Prostate gland (tissue), 2 donors: ENCODE measurements at places on chromosomes 5 and 9.

- no peak for DNase-seq
Observed at GRCh38 chr5:154285661-154286408, 95.3 kb downstream of the GALNT10 start.

DNA sequence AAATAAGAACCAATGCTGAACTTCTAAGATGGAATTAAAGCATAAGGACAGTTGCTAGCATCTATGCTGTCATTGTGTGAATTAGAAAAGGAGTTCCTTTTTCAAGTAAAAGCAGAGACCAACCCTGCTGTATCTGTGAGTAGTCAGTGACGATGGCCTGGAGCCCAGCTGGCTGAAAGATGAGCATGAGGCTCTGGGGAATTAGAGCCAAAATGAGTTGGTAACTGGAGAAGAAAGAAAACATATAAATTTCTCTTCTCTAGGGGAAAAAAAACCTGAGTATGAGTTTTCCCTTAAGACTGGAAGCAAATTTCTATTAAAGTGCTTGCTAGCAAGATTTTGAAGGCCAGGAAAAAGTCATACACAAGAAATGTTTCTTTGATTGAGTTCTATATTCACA is 1.6 kb upstream of the SPZ1 start:
- DNase-seq = no peak

- DNase-seq = no peak
Observed at GRCh38 chr9:115071176-115071575, 46.8 kb downstream of the TNC start.

GRCh38 chr5:158079097-158079496 is 220.2 kb upstream of the CLINT1 start:
- DNase-seq = no peak

- no peak for DNase-seq
Observed at GRCh38 chr5:101278917-101279316, 375.8 kb upstream of the ST8SIA4 start.

DNA sequence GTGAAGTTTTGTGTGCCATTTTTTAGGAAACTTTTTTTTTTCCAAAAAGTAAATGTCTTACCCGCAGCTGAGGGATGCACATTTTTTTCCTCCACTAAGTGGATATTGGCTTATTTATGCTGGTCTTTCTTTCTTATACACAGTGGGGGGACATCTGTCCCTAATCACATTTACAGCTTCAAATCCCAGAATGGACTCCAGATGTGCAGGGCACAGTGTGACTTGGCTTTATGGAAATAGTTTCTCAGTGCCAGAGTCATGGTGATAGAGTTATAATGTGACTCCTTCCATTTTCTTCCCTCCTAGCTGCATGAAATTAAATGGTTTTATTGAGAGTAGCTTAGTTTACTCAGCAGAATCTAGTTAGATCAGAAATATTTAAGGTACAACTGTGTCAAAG is 66.5 kb downstream of the SV2C start:
- no peak for DNase-seq

GRCh38 chr5:54872810-54873209 is 112.6 kb downstream of the ESM1 start:
- DNase-seq = no peak

- no peak for DNase-seq
Observed at GRCh38 chr5:7683753-7684152, 167.2 kb downstream of the CFAP90 start.

GRCh38 chr9:108416324-108416723 is 439.5 kb downstream of the ACTL7B start:
- DNase-seq = no peak

GRCh38 chr9:137077010-137077747 is at the start of gene UAP1L1:
UAP1L1 (plus strand) TSS chr9:137077517; CDS start chr9:137077533, 16 bp downstream.
- DNase-seq = peak; percentile 78

GRCh38 chr5:58241389-58241788 is 218.5 kb downstream of the PLK2 start:
- no peak for DNase-seq

DNA sequence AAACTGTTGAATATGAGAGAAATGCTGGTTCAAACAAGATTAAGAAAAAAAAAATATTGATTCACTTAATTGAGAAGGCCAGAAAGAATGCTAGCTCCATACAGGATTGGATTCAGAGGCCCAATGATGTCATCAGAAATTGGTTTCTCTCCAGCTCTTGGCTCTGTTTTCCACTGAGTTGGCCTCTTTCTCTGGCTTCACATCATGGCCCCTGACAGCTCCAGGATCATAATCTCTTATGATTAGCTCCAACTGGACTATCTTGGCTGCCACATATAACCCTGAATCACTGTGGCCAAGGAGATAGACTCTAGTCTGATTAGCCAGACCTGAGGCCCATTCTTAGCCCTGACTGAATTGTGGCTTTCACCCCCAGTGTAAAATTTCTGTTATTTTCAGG is 244.7 kb upstream of the GRAMD2B start:
- DNase-seq = no peak

- no peak for DNase-seq
Observed at GRCh38 chr5:172049226-172049796, 42.9 kb upstream of the FBXW11 start.

GRCh38 chr9:134329576-134329855 is 3.3 kb downstream of the RXRA start:
- DNase-seq = no peak

DNA sequence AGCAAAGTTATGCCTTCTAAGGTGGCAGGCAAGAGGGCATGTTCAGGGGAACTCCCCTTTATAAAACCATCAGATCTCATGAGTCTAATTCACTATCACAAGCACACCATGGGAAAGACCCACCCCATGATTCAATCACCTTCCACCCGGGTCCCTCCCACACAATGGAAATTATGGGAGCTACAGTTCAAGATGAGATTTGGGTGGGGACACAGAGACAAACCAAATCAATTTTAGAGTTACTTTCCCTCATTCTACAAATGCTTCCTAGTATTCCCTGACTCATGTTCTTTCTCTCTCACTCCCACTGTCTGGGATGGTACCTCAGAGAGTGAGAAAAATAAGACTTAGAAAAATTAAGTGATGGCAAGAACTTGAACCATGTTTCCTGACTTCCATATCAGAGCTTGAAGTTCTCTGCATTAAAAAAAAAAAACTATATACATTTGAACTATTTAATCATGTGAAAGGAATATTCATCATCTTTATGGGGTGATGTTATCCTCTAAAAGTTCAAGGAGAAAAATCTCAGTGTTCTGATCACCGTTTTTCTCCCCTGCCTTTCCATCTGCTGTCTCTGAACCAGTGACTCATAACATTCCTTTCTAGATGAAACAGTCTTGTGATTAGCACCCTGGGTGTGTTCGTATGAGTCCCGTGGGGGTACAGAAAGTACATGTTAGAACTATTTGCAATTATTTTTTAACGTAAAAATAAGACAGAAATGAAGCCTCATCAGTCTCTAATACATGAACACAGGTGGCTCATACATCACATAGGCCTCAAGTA is 282.9 kb downstream of the SLF1 start:
- no peak for DNase-seq

- DNase-seq = no peak
Observed at GRCh38 chr5:172531704-172532026, 77.3 kb upstream of the SH3PXD2B start.

DNA sequence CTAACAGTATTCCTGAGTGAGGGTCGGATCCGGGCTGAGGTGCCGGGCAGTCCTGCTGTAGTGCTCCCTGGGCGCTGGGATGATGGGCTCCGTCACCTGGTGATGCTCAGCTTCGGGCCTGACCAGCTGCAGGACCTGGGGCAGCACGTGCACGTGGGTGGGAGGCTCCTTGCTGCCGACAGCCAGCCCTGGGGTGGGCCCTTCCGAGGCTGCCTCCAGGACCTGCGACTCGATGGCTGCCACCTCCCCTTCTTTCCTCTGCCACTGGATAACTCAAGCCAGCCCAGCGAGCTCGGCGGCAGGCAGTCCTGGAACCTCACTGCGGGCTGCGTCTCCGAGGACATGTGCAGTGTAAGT is 15.2 kb downstream of the CRB2 start:
- DNase-seq = no peak

- no peak for DNase-seq
Observed at GRCh38 chr5:126681970-126682369, 81.2 kb downstream of the PHAX start.

DNA sequence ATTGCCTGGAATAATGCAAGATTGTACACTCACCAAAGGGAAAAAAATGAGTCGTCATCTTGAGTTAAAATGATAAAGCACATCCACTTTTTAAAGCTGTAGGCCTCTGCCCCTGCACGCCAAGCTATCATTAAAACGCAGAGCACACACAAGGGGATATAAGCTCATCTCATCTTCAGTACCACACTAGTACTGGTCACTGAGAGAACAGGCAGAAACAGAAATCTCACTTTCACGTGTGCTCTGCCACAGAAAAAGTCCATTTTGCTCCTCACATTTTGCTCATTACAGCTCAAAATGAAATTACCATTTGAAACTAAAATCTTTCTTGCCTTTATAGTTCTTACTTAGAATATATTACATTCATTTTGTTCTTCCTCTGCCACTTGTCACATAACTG is 99.2 kb upstream of the SLC30A5 start:
- no peak for DNase-seq

DNA sequence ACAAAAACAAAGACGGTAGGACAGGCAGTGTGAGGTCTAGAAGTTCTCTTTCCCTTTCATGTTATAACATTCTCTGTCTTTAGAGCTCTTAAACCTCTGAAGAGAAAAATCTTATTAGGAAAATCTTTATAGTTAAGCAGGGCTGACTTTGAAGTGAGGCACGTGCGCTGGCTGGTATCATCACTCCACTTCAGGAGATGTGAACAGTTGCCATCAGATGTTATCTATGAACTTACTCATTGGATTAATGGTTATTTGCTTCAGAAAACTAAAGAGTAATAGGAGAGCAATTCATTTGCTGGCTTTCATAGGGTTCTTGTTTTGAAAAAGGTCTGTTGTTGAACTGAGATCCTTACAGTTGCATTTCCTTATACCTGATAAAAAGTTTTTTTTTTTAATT is 25.7 kb downstream of the LRRTM2 start:
- DNase-seq = peak; percentile 23

DNA sequence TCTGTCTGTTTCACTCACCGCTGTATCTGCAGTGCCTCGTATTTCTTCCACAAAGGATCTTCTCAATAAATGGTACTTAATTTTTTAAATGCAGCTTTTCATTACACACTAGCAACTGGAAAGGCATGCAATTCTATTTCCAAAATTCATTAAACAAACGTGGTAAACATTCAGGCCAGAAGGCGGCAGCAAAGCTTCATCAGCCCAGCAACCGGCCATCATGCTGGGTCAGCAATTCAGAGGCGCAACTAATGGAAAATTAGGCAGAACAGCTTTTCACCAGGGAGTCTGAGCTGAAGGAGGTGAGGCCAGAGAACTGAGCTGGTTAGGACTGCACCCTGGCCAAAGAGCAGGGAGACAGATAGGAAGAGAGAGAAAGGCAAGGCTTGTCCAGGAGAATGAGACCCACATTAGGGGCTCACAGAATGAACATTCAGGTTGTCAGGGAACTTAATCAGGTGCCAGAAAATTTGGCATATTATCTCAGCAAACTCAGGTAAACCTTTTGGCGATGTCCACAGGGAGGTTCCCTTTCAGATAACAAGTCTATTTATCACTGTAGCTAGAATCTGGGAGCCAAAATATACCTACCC is 17.7 kb upstream of the RNF180 start:
- DNase-seq = peak; percentile 57

DNA sequence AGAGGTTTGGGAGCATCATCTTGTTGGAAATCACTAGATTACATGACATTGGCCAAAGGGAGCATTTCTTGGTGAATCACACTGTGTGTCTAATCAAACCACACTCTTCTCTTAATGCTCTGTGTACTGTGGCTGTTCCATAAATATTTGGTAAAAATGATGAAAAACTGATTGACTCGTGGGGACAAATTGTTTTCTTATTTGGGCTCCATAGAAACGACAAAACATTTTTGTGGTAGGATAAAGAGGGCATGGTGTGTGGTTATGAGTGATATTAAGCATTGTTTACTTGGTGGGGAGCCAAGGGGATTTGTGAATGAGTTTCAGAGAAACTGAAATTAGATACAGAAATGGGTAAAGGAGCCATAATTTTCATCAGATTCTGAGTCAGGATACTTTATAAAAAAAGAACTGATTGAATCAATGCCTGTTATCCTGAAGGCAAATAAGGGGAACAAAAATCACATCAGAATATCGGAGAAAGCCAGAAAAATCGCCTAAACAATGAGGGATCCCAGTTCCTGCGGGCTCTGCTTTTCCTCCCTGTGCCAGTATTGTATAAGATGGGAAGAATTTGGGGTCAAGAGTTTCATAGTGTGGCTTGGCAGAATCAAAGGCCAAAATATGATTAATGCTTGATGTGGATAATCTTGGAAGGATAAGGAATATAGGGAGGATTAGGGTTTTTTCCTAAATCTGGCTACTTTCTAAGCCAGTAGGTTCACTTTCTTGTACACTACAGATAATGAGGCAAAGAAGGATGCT is 33.3 kb downstream of the FBXL7 start:
- no peak for DNase-seq

DNA sequence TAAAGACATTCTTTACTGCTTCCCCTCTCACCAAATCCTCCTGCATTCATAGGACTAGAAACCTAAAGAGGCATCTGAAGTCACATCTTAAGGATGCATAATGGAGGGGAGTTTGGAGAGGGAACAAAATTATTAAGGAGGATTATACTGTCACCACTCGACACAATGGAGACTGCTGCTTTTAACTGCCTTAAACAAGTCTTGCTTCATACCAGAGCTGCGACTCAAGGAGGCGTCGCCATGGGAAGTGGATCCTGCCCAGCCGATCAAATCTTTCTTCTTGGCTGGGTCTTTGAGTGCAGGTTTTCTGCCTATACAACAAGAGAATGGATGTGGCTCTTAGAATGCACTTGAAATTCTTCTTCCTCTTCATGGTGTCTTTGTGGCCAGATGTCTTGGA is 66.7 kb upstream of the FOXE1 start:
- no peak for DNase-seq

GRCh38 chr5:150300496-150301169 is 2.1 kb downstream of the ARSI start:
- DNase-seq = no peak

- no peak for DNase-seq
Observed at GRCh38 chr5:16482891-16483290, 17.3 kb upstream of the ZNF622 start.

GRCh38 chr5:121315786-121316185 is 535.9 kb upstream of the FTMT start:
- DNase-seq = no peak

DNA sequence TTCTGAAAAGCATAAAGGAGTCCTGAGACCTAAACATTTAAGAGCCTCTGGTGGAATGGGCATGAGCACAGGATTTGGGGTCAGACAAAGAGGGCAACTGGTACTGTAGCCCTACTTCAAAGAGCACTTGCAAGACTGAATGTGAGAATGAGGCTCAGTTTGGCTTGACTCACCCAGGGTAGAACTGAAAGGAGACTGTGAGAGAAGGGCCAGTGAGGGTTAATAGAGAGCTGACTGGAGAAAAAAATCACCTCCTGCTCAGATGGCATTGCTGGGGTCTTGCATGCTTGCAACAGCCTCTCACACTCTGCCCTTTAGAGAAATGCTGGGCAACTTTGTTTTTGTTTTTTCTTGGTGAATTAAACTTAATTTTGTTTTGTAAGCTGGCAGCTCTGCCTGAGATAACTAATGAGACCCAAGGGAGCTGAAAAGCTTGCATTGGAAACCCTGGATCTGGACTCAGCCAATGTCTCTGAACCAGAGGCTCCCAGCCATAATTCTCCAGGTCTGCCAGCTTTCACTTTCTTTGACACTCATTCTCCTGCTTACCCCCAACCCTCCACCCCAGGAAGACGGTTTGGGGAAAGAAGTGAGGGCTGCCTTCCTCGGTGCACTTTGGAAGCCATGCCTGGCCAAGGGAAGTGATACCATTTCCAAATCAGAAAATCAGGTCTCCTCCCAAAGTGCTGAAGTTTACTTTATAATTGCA is 161.1 kb upstream of the PANK3 start:
- DNase-seq = no peak

GRCh38 chr5:54883374-54884194 is 101.8 kb downstream of the ESM1 start:
- peak; percentile 57 for DNase-seq
